ENCODE measurements at places on chromosomes 13 and 19.

GRCh38 chr19:6587998-6588507 is 2.9 kb downstream of the CD70 start:
- DNase-seq = no peak

DNA sequence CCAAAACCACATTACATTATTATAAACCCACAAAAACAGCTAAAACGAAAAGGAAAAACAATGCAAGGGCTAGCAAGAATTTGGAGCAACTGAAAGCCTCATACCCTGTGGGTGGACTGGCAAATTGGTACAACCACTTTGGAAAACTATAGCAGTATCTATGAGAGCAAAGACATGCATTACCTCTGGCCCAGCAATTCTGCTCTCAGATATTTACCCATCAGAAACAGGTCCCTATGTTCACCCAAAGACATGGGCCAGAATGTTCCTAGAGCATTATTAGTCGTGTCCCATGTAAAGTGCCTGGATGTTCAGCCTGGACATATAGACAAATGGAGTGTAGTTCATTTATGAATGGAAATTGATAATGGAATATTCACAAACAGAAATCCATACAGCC is 27.9 kb downstream of the POP4 start:
- no peak for DNase-seq

GRCh38 chr13:109166804-109167203 is 537.4 kb downstream of the MYO16 start:
- no peak for DNase-seq

- DNase-seq = no peak
Measured at GRCh38 chr13:40981361-40981760, 37.8 kb downstream of the ELF1 start.

DNA sequence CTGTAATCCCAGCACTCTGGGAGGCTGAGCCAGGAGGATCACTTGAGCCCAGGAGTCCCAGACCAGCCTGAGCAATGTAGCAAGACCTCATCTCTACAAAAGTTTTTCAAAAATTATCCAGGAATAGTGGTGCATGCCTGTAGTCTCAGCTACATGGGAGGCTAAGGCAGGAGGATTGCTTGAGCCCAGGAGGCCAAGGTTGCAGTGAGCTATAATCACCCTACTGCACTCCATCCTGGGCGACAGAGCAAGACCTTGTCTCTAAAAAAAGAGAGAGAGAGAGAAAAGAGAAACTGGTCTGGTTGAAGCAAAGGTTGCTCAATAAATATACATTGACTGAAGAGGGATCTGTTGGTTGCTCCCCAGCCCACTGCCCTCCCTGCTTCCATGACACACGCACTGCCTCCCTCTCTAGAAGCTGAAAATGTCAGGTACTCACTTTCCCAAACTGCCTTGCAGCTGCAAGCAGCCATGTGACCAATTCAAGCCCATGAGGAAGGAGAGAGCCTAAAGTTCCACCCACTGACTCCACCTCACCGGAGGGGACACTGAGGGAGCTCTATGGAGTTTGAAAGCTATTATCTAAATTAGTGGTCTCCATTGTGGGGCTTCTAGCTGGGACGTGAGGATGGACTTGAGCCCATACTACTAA is 14.0 kb downstream of the CEACAM16 start:
- DNase-seq = no peak

DNA sequence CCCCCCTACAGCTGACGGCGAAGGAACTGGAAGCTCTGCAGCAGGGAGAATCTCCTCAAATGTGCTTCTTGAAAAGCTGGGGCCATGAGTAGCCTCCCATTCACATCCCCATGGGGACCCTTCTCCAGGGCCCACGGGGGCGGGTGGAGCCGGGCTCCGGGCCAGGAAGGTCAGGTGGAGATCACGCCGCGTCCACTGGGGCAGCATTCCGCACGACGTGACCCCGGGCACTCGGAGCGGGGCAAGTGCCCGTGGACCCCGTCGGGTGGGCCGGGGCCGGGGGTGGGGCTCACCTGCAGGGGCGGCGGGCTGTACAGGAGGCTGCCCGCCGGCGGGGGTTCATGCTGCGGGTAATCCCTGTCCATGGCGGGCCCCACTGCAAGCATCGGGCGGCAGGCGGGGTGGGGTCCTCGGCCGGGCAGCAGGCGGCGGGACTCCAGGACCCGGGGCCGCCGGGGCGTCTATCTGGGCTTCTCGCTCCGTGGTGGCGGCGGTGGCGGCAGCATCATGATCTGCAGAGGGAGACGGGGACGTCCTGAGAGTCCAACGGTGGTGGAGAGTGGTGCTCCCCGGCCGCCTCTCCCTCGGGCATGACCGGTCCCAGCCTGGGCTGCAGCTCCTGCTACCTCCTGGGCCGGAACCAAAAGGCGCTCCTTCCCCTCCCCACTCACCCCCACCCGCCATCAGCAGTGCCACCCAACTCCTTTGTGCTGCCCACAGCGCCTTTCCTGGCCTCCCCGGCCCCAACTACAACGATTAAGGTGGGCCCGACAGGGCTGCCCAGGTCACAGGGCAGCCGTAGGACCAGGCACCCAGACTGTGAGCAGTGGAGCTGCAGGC is 20.0 kb downstream of the SBNO2 start:
- DNase-seq = no peak

- DNase-seq = no peak
Measured at GRCh38 chr13:42497798-42498197, 76.2 kb upstream of the TNFSF11 start.

GRCh38 chr13:100230769-100231149 is 141.9 kb downstream of the PCCA start:
- no peak for DNase-seq

DNA sequence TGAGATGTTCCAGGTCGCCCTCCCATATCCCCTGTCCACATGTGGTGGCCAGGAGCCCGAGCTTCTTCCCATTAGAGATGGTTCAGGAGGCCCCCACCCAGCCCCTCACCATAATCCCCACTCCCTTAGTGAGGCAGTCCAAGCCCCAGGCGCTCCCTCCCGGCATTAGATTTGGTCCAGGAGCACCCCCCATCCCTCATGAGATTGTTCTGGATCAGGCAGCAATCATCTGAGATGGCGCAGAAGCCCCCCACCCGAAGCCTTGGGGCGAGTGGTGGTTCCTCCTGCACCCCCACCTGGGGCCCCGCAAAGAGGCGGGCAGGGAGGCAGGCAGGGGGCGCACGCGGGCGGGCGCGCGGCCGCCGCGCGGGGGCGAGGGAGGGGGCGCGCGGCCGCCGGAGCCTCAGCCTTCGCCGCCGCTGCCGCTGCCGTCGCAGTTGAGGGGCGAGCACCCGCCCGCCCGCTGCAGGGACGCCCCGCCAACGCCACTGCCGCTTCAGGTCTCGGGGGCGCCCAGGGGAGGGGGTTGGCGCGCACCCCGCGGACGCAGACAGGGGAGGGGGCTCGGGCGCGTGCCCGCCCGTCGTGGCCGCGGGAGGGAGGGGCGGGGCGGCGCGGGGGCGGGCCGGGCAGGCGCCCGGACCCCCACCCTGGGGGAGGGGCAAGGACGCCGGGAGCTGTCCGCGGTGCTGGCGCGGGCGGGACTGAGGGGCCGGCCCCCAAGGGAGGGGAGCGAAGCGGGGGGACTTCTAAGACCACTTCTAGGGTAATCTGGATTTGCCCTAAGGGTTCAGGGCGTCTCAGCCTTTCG is 46.4 kb upstream of the SHKBP1 start:
- DNase-seq = no peak

DNA sequence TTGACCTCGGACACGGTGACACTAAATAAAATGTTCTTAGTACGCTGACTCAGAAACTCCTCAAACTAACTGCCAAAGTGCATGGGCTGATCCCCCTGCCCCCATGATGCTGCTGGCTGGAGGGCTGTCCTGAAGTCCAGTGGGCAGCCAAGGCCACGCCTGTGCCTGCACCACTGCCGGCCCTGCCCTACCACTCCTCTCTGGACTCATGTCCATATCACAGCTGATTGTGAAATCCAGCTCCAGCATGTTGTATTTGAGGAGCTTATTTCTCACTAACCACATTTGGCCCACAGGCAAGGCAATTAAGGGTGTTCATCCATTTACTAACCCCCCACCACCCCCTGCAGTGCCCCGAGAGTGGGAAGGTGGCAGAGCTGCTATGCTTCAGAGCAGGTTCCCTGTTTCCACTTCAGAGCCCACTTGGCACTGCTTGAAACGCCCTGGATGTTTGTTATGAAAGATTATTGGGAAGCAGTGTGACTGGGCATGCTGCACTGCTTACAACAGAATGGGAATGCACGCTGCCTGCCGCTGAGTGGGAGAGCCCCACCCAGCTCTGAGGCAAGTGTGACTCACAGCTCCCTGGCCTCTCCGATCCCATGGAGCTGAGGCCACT is 114.0 kb downstream of the UQCRFS1 start:
- no peak for DNase-seq

GRCh38 chr19:1066748-1067340 is at the start of gene ARHGAP45:
Gene ARHGAP45, plus strand, starts transcription at chr19:1067167. Its CDS starts 239 bp downstream, at chr19:1067406.
- no peak for DNase-seq

DNA sequence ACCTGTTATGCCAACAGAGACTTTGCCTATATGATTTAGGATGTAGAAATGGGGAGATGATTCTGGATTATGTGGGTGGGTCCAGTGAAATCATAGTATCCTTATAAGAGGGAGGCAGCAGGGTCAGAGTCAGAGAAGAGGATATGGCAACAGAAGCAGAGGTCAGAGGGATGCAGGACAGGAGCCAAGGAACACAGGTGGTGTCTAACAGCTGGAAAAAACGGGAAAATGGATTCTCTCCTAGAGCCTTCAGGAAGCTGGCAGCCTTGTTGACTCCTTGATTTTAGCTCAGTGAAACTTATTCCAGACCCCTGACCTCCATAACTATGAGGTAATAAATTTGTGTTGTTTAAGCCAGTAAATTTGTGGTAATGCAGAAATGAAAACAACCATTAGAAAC is 28.8 kb upstream of the OXGR1 start:
- DNase-seq = no peak

DNA sequence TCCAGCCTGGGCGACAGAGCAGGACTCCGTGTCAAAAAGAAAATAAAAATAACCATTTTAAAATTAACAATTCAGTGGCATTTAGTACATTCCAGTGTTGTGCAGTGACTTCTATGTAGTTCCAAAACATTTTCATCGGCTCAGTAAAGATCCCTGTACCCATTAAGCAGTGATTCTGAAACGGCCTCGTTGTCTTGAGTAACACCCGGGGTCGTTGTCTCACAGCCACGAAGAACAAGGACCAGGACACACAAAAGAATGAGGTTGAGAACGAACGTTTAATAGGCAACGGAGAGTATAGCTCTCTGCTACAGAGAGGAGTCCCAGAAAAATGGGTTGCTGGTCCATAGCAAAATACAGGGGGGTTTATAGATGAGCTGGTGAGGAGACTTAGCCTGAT is 2.4 kb upstream of the TMED1 start:
- DNase-seq = no peak

DNA sequence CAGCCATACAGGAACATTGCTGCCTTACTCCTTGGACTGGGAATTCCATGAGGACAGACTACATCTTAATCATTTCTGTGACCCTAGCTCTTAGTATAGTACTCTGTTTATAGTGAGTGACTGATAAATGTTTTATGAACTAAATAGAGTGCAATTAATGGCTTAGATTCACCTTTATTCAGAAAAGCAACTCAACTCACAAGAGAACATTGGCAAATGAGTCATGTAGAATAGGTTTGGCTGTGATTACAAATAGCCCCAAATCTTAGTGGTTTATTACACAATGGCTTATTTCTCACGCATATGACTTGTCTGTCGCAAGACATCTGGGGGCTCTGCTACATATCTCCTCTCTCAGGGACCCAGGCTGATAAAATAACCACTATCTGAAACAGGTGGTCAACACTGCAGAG is 121.6 kb upstream of the KL start:
- no peak for DNase-seq

DNA sequence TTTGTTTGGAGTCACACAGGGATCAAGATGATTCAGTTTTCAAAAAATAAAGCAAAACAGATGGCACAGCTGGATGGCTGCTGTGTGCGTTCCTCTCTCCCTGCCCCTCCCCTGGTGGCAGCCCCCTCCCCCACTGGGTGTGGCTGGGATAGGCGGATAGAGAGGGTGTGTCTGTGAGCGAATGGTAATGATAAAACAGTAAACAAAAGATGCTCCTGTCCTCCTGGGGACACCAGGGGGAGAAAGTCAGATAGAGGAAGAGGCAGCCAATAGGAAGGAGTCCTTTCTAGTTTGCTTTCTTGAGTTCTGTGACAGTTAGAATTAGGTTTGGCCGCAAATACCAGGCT is 6.5 kb downstream of the TMEM255B start:
- no peak for DNase-seq

DNA sequence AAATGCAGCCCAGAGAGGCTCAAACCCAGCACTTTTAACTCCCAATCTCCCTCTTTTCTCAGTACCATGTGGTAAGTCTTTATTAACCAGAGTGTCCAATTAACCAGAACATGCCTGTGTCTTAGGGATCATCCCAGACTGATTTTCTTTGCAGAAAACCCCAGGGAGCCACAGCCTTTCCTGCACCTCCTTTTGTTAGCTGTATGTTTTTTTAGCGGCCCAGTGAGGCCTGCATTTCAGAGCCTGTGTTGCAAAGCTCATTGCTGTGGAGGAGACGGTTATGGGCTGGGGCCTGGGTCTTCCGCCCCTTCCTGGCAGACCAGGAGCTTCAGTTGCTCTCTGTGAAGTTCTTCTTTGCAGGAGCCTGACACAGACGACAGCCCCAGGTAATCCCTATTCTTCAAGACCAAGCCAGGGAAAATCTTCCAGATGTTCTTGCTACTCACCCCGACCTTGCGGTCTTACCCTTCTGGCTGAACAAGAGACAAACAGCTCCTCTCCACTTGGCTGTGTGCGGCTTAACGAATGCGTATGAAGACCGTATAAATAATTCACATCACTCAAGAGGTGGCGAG is 70.7 kb upstream of the TSHZ3 start:
- DNase-seq = no peak

- DNase-seq = peak; percentile 41
Measured at GRCh38 chr19:58545286-58546018, 1.6 kb downstream of the TRIM28 start.

DNA sequence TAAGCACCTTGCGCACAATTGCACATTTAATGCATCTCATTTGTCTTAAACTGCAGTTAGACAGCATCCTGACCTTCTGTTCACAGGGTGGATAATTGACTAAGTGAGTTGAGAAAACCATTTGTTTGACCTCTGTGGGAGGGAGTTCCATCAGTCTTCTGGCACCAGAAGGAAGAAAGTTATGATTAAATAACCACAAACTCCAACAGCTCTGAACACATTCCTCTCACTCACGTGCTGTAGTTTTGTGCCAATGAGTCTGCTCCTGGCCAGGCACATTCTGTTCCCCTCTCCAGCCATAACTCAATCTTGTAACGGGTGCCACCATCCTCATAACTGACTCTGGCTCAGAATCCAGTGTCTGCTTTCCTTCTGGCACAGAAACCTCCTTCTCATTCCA is 817.2 kb downstream of the SLITRK1 start:
- no peak for DNase-seq

DNA sequence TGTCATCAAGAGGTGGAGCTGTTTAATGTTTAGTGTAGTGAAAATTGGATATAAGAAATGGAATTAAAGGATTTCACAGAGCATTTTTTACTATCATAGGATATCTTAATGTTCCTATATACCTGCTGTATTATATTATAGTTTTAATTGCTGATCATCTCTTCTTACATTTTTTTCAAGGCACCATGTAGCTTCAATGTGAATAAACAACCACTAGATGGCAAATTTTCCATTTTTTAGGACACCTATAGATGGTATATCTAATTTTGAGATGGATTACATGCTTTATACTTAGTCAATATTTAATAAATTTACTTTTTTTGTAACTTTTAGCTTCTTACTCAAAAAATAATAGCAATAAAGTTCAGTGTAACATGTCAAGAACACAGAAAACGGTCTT is 9.0 kb upstream of the ATXN8OS start:
- no peak for DNase-seq

- DNase-seq = no peak
Measured at GRCh38 chr13:100068133-100068931, 20.6 kb upstream of the PCCA start.

Measured in chondrocyte (in vitro differentiated cells).